ENCODE measurements at places on chromosomes 11 and 22.

- no peak for DNase-seq
Observed at GRCh38 chr11:76410851-76411357, 29.8 kb downstream of the GVQW3 start.

DNA sequence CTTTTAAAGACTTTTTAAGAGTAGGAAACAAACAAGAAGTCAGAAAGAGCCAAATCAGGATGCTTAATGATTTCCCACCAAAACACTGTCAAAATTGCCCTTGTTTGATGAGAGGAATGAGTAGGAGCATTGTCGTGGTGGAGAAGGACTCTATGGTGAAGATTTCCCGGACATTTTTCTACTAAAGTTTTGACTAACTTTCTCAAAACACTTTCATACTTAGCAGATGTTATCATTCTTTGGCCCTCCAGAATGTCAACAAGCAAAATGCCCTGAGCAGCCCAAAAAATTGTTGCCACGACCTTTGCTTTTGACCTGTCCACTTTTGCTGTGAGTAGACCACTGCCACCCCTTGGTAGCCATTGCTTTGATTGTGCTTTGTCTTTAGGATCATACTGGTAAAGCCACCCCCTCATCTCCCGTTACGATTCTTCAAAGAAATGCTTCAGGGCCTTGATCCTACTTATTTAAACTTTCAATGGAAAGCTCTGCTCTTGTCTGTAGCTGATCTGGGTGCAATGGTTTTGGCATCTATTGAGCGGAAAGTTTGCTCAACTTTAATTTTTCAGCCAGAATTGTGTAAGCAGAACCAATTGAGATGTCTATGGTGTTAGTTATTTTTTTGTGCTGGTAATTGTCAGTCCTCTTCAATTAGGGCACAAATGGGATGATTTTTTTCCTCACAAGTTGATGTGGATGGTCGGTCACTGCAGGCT is 67.2 kb downstream of the ADM start:
- no peak for DNase-seq

DNA sequence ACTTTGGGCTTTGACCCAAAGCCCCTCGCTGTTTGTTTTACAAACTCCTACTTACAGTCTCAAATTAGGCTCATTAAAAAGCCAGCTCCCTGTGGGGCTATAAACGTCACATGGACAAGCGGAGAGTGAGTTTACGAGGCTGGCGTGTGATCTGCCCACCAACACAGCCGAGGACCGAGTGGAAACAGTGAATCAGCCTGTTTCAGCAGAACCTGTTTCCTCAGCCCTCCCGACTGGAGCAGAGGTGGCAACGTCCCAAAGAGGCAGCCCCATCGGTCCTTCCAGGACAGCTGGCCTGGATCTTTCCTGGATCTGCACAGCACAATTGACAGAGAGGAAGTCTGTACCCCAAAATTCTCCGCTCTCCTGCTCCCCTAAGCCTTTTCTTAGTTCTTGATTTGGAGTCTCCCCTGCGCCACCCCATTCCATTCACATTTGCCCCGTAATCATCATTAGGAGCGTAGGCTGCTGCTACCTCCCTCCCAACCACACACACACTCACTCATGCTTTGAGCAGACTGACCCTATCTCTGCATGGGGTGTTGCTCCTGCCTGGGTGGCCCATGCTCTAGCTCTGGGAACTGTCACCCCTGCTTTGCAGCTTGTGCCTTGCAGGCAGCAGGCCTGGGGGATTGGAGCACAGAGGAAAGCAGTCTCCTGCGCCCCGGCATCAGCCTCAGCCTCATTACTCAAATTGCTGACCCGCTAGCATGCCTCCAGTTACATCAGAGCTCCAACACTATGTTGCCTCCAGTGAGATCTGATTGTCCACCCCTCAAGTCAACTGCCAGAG is 117.8 kb downstream of the NAT10 start:
- DNase-seq = peak; percentile 21

DNA sequence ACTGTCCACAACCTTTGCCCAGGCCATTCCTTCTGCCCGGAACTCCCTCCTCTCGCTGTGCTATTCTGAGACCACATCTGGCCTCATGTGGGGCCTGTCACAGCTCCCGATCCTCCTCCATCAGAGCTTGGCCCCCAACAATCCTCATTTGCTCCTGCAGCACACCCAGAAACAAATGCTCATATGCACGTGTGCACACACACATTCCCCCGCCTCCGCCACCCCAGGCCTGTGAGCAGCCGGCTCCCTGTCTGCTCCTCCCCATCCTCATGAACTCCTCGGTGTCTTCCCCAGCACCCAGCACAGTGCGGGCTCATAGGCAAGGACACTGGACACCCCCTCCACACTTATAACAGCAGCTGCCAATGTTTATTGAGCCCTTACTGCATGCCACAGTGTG is 29.7 kb upstream of the PICK1 start:
- DNase-seq = no peak
